ENCODE measurements at places on chromosomes 6 and 20. TPM values are rescaled to one million over a fixed set of nuclear protein-coding genes. Genes with fewer than 3 reads are reported as not detected.

RFX6 gene
- total RNA-seq = not detected

ENTPD6 gene
- 57.9 TPM for total RNA-seq

DNA sequence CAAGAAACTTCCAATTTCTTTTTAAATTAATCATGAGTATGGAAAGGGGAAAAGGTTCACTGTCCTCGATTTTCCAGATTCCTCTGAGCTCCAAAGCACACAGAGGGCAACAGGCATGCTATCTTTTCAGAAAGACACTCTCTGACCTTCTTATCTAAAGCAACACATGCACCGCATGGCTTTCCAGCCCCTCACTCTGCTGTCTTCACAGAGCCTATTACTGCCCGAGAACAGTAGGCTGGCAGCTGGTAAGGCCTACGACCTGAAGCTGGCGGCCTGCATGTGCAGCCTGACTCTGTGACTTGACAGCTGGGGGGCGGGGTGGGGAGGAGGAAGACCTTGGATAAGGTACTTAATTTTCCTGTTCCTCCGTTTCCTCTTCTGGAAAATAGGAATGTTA is 86.3 kb downstream of the ELOVL4 start:
- no peak for DNase-seq

SYNGAP1 gene
- total RNA-seq = 4.2 TPM

CST7 gene
- total RNA-seq = not detected

TRIM15 gene
- not detected for total RNA-seq

DNA sequence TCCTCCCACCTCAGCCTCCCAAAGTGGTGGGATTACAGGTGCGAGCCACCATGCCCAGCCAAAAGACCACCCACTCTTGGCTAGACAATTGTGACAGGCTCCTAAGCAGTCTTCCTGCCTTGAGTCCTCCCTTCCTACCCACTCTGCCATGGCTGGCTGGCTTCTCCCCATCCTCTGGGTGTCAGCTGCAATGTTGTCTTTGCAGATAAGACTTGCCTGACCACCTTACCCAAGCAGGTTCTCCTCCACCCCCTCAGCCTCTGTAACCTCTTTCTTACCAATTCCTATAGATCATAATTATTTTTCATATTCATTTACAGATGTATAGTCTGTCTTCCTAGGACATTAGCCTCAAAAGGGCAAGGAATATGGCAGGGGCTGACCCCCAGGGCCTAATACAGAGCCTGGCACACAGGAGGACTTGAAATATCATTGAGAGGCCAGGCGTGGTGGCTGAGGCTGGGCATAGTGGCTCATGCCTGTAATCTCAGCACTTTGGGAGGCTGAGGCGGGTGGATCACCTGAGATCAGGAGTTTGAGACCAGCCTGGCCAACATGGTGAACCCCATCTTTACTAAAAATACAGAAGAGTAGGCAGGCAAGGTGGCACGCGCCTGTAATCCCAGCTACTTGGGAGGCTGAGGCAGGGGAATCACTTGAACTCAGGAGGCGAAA is 28.7 kb upstream of the SPAG4 start:
- DNase-seq = no peak

SLCO4A1 gene
- total RNA-seq = 0.17 TPM

LAMA5 gene
- 29.2 TPM for total RNA-seq

SMOC2 gene
- total RNA-seq = not detected

GRCh38 chr6:106569428-106569827 is 59.9 kb downstream of the RTN4IP1 start:
- DNase-seq = no peak

GRCh38 chr6:26223650-26224546 is 136.7 kb downstream of the HFE start:
- peak; percentile 93 for DNase-seq

BPIFA1 gene
- not detected for total RNA-seq

DNA sequence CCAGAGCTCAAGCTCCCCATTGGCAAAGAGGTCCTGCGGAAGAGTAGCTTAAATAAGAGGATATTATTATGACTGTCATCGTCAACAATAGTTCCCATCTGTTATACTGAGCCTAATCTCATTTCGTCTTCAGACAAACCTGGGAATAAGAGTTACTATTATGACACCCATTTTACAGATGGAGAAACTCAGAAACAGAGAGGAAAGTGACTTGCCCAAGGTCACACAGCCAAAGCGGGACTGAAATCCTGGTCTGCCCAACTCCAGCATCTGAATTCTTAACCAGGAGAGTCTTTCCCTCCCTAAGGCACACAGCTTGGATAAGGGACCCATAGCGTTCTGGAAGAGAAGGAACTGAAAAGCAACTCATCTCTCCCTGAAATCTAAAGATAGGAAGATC is 23.4 kb downstream of the PTGIS start:
- DNase-seq = no peak

DNA sequence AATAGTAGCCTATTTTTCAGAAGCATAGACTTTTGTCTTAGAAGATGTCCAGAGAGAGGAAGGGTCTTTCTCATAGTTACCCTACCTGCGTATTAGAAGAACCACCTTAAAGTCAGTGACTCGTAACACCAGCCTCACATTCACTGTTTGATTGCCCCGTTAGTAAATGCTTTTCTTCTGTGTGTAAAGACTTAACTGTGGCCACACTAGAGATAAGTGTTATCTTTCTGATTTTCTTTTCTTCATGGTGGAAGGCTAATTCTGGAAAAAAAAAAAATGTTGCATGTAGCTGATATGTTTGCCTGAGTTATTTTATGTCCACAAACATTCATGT is 83.9 kb downstream of the SAMD3 start:
- no peak for DNase-seq

- DNase-seq = no peak
Measured at GRCh38 chr6:90893400-90893799, 306.5 kb upstream of the MAP3K7 start.

DNA sequence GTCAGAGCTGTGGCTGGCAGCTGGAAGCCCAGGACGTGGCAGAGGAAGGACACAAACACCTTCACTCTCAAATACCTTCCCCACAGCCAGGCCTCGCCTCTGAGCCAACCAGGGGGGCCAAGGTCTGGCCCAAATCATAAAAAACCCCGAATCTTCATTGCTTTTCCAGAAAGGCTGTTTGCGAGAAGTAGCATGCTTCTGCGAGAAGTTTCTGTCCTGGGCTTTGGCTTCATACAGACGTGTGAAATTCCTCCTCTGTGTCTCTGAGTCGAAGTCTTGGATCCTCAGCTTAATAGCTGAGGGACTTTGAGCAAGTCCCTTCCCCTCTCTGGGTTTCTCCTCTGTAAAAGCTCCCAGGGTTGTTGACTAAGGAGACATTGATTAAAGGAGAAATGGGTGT is 63.0 kb downstream of the CHMP4B start:
- no peak for DNase-seq

DNA sequence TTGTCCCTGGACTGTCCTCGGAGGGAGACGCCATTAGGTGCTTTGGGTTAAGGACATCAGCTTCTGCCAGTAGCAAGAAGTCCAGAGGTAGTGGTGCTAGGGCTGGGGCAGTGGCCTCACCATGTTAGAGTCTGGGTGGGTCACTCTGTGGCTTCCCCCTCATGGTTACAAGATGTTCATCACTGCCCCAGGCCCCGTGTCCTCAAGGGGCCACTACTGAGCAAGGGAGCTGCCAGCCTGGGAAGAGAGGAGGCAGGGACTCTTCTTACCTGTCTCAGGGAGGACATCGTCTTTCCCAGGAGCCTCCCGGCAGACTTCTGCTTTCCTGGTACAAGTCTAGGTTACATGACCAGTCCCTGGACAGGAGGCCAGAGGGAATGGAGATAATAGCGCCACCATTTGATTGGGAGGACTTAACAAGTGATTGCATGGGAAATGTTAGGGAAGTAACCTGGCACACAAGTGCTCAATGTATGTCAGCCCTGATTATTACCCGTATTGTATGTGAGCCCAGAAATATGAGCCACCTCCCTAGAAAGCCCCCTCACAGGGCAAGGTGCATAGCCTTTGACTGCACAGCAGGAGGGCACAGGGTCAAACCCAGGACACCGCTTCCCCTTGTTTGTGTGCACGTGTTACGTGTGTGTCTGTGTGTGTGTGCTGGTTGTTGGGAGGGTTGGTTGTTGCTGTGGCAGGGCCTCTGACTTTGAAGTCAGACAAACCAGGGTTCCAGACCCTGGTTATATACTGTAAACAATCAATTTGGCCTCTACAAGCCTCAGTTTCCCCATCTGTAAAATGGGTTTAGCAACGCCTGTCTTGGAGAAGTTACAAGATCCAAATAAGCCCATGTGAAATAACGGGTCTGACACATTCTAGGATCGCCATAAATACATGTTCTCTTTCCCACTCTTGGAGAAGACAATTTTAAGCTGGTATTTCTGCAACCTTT is 30.0 kb downstream of the SIRPA start:
- DNase-seq = no peak

GRCh38 chr20:61871913-61872312 is 193.8 kb downstream of the TAF4 start:
- DNase-seq = no peak

GRCh38 chr6:166515072-166515810 is 71.2 kb downstream of the RAMACL start:
- DNase-seq = peak; percentile 92
